ENCODE measurements at places on chromosomes 2 and 18.

- no peak for DNase-seq
These were observed 32.5 kb downstream of the KCNS3 start for GRCh38 chr2:17910980-17911379.

- no peak for DNase-seq
These were observed 141.9 kb upstream of the LGALSL start for GRCh38 chr2:64311948-64312621.

DNA sequence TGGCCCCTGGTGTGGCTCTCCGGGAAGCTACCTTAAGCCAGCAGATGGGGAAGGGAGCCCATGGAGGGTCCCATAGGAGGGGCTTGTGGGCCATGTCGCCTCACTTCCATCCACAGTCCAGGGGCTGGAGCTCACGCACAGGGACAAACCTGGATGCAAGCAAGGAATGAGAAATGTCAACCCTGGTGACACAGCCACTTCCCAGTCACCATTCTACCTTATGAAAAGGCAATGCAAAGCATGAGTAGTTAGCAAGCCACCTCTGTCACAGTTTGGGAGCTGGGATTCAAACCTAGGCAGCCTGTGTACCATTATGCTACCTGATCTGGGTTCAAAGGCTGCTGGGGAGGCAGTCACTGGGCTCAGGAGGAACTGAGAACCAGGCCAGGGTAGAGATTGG is 170.0 kb upstream of the KLHL29 start:
- DNase-seq, result no peak

DNA sequence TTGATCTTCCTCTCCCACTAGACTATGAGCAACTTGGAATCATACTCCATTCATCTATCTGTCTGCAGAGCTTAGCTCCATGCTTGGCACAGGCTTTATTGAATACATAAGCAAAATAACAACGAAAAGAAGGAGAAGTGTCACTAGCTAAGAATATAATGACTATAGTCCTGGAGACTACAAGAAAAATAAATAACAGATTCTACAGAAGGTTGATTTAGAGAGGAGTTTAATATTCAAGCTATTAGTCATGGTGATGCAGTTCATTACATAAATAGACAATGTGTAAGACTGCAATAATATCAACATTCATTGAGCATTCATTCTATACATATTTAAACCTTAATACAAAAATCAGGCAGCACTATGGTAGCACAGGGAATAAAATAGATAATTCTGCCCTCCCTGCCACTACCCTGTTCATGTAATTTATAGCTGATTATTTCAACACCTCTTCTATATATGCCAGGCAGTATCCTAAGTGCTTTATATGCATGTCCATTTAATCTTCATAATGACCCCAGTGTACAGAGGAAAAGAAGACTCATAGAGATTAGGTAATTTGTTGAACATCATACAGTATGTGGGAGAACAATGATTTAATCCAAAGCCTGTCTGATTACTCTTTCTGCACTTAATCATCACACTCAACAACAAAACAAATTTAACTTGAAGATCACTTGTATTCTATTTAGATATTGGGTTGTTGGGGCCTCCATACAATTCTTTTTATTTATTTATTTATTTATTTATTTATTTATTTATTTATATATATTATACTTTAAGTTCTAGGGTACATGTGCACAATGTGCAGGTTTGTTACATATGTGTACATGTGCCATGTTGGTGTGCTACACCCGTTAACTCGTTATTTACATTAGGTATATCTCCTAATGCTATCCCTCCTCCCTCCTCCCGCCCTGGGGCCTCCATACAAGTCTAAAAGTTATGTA is 165.3 kb downstream of the RNF152 start:
- DNase-seq, result no peak

DNA sequence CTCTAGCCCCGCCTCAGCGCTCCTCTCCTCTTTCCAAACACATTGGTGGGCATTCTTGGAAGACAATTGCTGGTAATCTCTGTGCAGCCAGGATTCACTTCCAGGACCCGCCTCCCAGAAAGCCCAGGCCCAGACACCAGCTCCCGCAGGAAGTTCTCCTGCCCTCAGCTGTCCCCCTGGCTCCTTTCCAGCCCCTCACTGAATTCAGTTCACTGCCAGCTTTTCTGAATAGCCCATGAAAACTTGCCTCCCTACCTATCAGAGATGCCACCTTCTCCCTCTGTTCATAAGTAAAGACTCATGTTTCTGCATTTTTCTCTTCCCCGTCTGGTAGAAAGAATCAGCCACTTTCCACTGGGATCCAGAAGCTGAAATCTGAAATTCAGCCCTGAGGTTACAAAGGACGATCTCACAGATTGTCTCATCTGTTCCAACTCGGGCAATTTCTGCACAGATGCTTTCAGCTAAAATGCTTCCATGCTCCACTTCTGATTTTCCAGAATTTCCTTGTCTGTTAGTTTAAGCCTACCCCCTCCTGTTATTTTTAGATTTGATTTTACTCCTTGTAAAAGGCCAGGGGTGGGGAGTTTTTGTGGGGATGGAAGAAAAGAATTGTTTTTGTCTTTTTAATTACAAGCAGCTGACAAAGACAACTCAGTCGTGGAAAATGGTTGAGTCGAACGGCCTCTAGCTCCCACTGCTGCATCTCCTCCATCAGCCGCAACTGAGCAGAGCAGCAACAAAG is 98.1 kb downstream of the SP3 start:
- DNase-seq, result no peak

DNA sequence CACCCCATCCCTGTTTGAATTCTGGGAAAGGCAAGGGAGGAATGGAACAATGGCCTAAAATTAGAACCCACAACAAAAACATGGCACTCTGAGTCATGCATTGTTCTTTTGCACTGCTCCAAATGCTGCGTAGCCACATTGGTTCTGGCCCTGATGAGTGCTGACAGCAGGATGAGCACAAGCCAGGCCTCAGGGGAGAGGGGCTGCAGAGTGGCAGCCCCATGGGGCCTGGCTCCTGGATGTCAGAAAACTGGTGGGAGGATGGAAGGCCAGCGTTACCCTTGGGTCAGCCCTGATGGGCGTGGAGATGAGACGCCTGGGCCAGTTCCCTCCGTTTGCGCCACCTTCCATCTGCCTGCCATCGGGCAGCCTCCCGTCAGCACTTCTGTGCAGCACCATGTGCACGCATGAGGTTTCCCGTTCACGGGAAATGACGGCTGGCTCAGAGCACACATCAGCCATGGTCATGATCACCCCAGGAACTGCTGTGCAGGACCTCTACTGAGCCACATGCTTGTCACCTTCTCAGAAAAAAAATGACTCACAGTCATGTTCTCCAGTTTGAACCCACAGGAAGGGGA is 65.6 kb downstream of the CYP26B1 start:
- no peak for DNase-seq

- DNase-seq, result no peak
These were observed 106.9 kb downstream of the OSR1 start for GRCh38 chr2:19251554-19251953.

- no peak for DNase-seq
These were observed 32.5 kb downstream of the PRKRA start for GRCh38 chr2:178418426-178418825.

- no peak for DNase-seq
These were observed 89.9 kb upstream of the UBXN4 start for GRCh38 chr2:135651717-135652116.

- no peak for DNase-seq
These were observed 45.6 kb upstream of the NRP2 start for GRCh38 chr2:205636549-205637319.

DNA sequence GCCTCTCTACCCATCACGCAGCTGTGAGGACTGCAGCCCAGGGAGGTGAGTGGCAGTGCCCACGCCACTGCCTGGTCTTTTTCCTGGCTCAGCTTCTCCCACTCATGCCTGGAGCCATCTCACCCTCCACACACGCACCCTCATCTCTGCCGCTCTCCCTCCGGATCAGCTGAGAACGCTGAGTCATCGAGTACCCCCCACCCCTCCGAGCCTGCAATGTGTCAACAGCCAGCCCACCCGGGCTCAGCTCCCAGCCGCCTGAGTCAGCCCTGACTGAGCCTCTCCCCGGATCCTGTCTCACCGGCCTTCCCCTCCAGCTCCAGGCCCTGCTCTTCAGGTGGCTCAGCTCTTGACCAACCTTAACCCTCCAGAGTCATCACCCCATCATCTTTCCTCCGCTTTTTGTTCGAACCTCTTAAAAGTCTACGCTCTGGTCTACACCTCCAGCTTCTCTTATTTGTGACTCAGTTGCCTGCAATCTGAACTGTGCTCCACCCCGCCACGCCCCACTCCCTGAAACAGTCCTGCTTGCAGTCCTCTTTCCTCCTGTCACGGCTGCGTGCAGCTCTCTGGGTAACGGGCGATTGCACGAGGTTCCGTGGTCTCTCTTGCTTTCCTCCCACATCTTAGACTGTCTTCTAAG is 94.4 kb upstream of the ASAP2 start:
- no peak for DNase-seq

DNA sequence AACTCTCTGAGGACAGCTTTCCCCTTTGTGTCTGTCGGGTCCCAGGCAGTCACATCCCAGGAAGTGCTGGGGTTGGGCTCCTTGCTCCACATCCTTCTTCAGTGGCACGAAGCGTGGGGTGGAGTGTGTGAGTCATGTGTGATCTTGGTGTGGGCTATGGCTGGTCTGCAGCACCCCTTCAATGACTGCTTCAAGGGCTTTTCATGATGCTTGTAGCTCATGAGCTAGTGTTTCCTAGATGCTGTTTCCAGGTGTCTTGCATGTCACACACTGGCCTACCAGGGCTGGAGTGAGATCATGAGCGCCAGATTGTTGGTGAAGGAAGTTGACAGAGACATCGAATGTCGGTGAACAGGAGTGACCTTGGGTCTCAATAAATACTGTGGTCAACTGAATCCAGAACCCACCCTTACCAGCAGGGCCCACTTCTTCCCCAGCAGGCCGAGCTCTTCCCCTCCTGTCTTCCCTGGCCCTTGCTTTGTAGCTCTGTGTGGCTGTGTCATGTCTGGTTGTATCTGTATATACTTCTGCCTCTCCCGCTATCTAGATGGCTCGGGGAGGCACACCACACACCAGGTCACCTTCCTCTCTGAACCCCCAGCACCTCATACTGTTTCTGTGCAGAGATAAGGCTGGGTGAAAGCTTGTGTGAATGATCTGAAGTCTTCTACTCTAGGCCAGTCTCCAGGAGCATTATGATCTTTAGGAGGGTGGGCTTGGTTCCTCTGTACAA is 3.8 kb downstream of the C2orf92 start:
- no peak for DNase-seq
